ENCODE measurements at places on chromosomes 5 and 9. TPM values are rescaled to one million over a fixed set of nuclear protein-coding genes. Genes with fewer than 3 reads are reported as not detected.

DNA sequence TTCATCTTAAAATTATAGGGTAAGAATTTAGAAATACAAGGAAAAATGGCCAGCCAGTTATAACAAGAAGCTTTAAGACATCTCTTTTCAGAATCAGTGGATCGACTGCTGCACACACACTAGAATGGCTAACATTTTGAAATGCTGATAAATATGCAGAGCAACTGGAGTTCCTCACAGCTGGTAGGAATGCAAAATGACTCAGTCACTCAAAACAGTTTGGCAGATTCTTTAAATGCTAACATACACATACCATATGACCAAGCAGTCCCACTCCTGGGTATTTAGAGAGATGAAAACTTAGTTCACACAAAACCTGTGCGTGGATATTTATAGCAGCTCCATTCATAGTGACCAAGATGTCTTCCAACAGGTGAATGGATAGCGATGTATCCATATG, 23.2 kb upstream of the PSAT1 start:
- H3K4me3 ChIP-seq: no peak overlapping the region
- no peaks in the 10 kb centered on the region for H3K36me3 ChIP-seq
- no peaks in the 10 kb centered on the region for H3K27me3 ChIP-seq
- no peak overlapping the region for H3K27ac ChIP-seq

DNA sequence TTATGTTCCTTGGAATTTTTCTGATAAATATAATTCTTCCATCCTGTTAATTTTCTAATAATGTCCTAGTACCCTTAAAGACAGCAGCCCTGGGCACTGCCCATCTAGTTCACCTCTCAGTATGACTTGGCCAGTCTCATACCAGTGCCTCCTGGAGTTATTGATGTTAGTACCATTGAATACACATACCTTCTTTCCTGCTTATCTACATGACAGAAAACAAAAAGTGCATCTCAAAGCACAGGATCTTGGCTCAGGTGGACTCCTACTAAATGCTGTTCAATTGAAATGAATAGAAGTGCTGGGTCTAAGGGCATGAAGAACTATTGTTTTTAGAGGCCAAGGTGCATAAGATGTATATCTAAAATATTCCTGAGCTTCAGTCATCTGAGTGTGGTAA, 669.7 kb downstream of the NR2F1-AS1 start:
- no peaks in the 10 kb centered on the region for H3K4me1 ChIP-seq
- H3K27me3 ChIP-seq: no peaks in the 10 kb centered on the region
- no peak for DNase-seq
- H3K36me3 ChIP-seq: no peaks in the 10 kb centered on the region
- H3K27ac ChIP-seq: no peak overlapping the region
- no peak overlapping the region for H3K4me3 ChIP-seq

The GOLPH3 gene
- 118 TPM for total RNA-seq

The POU5F2 gene
- 1.7 TPM for total RNA-seq
